ENCODE measurements at places on chromosomes 2 and 18. TPM values are rescaled to one million over a fixed set of nuclear protein-coding genes. Genes with fewer than 3 reads are reported as not detected.

DNA sequence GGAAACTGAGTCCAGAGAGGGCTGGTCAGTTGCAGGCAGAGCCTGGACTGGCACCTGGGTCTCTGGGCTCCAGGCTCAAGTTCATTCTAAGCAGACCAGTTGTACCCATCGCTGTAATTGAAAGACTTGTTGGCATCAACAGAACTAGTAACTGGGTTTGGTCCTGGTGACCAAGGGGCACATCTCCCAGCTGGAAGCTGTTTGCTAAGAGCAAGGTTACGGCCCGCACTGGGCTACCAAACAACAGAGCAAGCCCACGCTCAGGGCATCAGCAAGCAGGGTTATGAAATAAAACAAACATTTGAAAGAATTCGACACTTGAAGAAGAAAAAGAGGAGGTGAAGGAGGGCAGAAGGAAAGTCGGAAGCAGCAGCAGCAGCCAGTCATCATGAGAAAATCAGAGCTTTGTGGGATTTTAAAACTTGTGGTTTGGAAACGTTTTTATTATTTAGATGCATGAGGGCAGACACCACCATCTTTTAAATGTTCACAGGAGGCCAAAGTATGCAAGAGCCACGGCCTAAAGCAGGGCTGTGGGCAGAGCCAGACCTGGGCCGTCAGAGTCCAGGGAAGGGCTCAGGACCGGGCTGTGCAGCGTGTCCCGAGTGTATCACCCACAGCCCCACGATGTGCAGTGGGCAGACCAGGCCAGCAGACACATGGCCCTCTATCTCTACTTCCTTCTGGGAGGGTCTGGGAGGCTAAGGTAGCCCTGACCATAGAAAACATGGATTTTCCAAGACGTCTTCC, 220.3 kb downstream of the BCL2 start:
- no peak for DNase-seq

DNA sequence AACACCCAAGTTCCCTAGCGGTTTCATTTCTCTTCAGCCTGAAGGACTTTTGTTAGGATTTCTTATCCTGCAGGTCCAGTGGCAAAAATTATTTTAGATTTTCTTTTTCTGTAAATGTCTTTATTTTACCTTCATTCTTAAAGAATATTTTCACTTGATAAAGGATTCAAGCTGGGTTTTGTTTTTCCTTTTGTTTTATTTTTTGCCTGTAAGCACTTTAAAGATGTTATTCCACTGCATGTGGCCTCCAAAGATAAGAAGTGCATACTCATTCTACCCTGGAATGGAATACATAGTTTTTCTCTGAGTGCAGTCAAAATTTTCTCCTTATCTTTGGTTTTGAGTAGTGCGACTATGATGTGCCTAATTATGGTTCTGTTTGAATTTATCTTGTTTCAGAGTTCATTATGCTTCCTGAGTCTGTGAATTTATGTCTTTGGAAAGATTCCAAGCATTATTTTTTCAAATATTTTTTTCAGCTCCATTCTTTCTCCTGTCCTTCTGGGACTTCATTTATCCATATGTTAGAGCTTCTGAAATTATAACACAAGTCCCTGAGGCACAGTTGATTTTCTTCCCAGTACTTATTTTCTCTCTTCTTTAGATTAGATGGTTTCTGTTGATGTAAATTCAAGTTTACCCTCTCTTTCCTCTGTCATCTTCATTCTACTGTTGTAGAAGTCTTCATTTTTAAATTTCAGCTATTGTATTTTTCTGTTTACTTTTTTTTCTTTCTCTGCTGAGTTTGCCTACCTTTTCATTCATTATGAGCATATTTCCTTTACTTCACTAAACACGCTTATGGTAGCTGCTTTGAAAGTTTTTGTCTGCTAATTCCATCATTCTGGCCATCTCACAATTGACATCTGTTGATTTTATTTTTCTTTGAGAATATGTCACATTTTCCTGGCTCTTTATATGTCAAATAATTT, 69.6 kb downstream of the MAPRE2 start:
- no peak for DNase-seq

DNA sequence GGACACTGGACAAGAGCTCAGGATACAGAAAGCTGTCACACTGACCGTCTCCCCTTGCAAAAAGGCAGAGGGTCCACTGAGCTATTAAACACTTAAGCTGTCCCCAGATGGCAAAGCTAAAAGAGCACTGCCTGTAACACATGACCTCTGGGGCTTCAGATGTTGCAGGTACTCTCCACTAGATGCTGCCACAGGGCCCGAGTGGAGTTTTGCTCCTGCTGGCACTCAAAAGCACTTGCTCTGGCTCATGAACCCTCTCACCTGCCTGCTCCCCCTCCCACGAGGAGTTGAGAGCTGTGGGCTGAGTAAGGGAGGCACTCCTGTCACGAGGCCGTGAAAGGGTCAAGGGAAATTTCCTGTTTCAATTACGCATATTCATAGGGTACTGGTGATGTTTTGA, 227.9 kb downstream of the PRKCE start:
- DNase-seq = no peak

DNA sequence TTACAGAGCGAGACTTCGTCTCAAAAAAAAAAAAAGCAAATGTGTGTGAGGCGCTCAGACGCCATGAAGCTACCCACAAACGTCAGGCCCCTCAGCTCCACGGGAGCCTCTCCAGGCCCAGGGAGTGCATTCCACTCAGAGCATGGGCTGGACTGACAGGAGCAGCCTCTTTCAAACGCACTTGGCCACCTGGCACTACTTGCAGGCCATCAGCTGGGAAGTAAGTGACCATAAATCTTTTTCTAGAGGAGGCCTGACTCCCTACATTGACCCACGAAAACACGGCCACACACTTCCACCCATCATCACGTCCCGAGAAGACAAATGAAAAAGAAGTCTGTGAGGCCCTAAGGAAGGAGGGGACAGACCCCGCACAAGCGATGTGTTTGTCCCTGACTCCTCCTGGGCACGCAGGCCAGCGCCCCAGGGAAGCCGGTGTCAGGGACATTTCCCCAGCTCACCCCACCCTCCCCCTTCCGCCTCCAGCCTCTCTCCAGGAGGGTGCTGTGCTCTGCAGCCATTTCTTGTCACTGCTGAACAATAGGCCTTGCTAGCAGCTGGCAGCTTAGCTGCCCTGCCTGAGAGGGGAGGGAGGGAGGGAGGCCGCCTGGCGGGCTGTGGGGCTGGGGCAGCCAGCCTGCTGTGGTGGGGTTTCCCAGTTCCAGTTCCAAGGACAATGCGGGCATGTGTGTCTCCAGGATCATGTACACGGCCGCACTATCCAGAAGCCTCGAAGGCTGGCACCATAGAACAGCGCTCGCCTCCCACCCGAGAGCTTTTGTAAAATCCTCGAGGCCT, 26.6 kb downstream of the SERTAD2 start:
- DNase-seq = no peak

DNA sequence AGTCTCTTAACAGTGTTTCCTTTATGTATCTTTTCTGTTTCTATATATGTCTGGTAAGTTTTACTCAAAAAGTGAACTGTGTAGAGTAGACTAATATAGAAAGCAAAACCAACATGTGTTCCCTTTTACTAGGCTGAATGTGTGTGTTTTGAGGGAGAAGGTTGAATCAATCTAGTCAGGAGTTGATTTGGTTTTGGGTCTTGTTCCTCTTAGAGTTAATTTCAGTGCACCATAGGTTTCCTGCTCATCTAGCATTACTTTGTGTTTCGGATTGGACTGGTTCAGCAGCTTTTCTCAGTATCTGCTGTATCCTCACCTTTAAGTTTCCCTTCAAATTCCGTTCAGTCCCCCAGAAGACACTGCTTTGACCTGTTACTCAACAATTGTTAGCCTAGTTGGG, 52.0 kb upstream of the TRIM43 start:
- no peak for DNase-seq

- no peak for DNase-seq
Measured at GRCh38 chr2:105321875-105322646, 7.5 kb downstream of the TGFBRAP1 start.

GRCh38 chr2:28165087-28165635, 227.5 kb upstream of the FOSL2 start:
- DNase-seq = no peak

GRCh38 chr18:40197711-40198110, 1757.3 kb upstream of the PIK3C3 start:
- no peak for DNase-seq

DNA sequence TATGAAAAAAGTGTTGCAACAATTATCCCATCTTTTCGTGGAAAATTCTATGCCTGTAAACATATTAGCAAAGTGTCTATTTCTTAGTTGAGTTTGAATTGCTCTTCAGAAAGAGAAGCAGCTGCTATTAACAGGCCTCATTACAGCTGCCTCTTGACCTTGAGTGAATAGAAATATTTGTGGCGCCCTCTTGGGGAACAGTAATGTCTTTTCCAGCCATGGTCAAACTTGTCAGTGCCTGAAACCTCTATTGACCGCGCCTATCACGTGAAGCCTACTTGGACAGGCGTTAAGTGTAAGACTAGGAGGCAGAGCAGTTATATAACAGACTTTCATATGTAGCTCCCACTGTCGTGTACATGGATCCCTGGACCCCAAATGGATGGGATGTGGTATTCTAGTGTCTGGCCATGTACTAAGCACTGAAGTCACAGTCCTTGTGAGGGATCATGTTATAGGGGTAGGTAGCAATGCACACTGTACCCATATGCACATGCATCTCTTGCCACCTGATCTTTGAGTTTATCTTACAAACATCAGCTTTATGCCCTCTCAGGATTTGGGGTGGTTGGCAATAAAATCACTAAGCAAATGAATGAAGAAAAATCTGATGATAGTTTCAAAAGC, 245.0 kb downstream of the PTGR3 start:
- no peak for DNase-seq

GRCh38 chr2:222715742-222716141, 44.3 kb downstream of the MOGAT1 start:
- no peak for DNase-seq

DNA sequence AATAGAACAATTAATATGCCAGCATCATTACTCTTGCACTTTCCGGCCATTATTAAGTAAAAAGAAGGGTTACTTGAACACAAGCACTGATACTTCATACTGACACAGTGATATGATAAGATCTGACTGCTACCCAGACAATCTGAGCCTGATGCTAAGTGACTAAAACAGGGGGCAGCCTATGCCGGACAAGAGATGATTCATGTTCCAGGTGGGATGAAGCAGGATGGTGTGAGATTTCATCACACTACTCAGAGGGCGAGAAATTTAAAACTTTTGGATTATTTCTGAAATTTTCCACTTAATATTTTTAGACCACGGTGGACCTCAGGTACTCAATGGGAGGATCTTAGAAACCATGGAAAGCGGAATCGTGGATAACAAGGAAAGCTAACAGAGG, 61.7 kb downstream of the LIPG start:
- DNase-seq = no peak

DNA sequence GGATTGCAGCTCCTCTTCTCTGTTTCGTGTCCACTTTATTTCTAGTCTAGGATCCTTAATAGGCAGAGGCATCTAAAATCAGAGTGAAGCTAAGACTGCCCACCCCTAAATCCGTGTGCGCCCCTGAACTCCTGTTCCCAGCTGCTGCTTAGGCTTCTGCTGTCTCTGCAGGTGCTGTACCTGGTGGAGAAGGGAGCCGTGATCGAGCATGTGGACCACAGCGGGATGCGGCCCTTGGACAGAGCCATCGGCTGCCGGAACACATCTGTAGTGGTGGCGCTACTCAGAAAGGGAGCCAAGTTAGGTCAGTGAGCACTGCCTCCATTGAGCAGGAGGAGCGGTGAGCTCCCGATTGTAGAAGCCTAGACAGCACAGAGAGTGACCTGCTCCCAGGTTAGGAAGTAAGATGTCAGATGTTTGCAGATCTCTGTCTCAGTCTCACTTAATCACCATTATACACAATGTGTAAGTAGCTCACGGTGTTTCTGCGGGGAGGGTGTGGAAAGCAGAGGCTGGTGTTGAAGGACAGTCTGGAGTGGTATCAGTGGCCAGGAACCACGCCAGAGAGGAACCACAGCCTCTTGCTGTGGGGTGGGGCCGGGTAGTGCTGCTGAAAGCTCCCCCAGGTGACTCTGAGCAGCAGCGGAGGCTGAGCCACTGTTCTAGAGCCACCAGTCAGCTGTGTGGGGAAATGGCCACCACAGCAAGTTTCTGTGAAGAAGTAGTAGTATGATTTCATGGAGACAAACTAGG, 62.3 kb downstream of the WDSUB1 start:
- no peak for DNase-seq

- no peak for DNase-seq
Measured at GRCh38 chr2:196274387-196274809, 103.0 kb upstream of the STK17B start.

DNA sequence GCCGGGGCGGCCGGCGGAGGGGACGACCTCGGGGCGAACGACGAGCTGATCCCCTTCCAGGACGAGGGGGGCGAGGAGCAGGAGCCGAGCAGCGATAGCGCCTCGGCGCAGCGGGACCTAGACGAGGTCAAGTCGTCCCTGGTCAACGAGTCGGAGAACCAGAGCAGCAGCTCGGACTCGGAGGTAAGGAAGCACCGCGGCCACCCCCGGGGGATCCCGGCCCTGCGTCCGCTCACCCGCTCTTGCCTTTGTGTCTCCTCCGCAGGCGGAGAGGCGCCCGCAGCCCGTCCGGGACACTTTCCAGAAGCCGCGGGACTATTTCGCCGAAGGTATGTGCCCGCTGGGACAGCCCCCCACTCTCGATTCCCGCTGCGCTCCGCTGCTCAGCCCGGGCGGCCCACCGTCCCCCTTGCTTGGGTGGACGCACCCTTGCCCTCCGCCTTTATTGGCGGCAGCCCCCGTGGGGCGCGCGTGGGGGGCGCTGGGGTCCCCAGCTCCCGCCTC, 611 bp downstream of the TCF7L1 start:
- DNase-seq = peak; percentile 62

DNA sequence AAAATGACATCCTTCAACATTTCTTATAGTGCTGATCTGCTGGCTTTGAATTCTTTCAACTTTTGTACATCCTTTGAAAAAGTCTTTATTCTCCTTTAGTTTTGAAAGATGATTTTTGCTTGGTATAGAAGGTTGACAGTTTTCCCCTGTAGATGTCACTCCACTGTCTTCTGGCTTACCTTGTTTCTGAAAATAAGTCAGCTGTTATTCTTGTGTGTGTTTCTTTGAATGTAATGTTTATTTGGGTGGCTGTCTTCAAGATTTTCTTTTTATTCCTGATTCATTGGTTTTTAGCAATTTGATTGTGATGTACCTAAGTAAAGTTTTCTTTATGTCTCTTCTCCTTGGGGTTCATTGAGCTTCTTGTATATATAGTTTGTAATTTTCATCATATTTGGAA, 47.6 kb downstream of the ACTR3 start:
- no peak for DNase-seq

DNA sequence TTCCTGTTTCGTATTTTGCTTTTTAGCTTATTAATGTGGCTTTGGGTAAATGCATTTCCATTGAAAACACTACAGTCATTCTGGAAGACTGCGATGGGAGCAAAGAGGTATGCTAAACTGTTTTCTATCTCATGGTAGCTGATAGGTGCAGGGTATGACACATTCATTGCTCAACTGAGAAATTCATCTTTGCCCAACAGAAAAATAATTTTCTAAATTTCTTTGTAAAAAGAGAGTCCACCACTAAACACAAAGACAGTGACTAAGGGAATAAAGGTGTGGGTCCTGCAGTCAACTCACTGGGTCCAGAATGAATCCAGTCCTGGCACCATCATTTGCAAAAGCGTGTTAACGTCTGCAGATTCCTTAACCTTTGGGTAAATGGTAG, 19.9 kb downstream of the ERMN start:
- no peak for DNase-seq

The GRHL1 gene
- 1.1 TPM for total RNA-seq

The TMEM131 gene
- 38.4 TPM for total RNA-seq

The FSIP2 gene
- 0.61 TPM for total RNA-seq

The RTP5 gene
- total RNA-seq = not detected

The KCNK3 gene
- total RNA-seq = 2.1 TPM

Measured in ovary (tissue), 10 donors.